ENCODE measurements at places on chromosomes 1 and 21.
A peak's percentile ranks its signal among the peaks of the same experiment; 100 is the strongest.

DNA sequence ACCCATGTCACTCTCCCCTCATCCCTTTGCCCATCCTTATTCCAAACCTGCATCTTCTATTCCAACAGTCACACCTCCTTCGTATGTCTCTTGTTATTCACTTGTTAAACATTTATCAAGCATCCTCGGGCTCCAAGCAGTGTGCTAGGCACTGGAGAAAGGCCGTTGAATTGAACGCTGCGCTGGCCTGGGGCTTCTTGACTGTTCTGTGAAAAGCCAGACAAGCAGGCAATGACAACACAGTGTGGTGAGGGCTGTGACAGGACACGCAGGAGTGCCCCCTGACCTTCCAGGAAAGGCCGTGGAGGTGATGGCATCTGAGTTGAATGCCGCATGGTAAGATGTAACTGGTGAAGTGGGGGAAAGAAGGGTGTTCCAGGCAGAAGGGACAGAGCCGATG, 19.2 kb downstream of the ETV3 start:
- DNase-seq = no peak

DNA sequence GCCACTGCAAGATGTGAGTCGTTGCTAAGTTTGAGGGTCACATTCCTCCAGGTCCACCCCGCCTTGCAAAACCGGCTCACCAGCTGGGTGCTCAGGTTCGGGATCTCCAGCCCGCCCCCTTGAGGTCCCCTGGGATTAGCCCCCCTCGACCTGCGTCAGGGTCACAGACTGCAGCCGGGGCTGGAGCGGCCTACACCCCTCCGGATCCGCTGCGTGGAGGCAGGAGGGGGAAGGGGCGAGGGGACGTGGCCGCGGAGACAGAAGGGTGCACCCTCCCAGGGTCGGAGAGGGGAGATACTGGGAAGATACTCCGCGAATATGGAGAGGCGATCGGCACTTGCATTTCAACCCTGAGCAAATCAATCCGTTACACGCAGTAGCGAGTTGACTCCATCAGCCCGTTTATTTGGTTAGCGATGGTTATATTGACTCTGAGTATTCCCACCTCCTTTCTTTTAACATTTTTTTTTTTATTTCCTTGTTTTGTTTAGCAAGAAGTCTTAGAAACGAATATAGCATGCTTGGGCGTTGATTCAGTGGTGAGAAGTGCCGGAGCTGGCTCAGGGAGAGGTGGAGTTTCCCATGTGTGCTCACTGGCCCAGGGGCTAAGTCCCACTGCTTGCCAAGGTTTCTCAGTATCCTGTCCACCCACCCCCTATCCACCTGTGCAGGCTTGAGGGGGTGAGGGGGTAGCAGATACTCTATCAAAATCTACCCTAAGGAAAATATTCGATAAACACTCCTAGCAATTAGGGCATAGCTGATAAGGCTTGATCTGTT, 997 bp downstream of the IFNAR2 start:
- peak; percentile 63 for DNase-seq

DNA sequence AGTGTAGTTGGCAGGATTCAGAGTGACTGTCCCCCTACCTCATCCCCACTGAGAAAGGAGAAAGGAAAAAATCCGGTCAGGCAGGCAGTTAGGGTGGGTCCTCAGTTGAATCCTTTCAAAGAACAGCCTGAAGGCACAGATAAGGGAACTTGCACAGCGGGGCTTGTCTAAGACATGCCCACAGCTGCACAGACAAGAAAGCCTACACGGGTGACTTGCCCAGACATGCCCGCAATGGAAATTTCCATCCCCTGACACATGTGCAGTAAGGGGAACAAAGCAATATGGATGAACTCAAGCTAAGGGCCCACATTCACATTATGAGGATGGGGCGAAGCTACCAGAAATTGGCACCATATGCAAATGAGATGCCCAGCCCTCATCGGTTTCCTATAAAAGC, 82.5 kb downstream of the DESI2 start:
- DNase-seq = no peak

DNA sequence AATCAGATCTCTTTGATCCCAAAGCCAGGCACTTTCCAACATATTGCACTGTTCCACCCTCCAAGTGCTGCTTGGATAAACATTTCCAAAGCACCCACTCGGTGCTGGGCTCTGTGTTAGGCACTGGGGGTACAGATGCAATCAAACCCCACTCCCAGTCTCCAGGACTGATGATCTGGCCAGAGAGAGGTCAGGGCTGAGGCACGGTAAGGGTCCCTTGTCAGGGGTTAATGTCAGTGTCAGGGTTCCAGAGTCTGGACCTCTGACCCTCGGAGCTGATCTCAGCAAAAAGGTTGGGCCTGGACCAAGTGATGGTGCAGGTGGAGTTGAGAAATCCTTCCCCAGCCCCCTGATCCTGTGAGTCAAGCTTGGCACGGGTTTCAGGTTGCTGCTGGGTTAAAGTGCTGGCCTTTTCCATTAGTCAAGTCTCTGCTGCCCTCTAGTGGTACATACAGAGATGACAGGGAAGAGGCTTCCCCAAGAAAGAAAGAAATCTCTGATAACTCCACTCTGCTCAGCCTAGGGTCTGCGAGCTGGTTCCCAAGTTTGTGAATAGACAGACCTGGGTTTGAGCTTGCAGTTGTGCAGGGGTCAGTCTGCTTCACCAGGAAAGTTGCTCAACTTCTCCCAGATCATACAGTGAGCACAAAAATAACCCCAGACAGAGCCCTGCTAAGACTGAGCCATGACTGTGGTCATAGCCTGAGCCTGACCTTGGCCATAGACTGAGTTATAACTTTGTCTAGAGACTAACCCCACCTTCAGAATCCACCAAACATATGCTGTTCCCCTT, 74.6 kb downstream of the DMRTA2 start:
- DNase-seq = no peak

Data from left ventricle myocardium inferior (tissue), 1 donor.